H9 (cell line): ENCODE measurements at places on chromosomes 4 and X. TPM values are rescaled to one million over a fixed set of nuclear protein-coding genes. Genes with fewer than 3 reads are reported as not detected.

- DNase-seq = no peak
Observed at GRCh38 chrX:71992711-71993110, 82.1 kb downstream of the NHSL2 start.

PTPN13 gene
- total RNA-seq = 32.7 and 34.9 TPM in 2 replicates

DNA sequence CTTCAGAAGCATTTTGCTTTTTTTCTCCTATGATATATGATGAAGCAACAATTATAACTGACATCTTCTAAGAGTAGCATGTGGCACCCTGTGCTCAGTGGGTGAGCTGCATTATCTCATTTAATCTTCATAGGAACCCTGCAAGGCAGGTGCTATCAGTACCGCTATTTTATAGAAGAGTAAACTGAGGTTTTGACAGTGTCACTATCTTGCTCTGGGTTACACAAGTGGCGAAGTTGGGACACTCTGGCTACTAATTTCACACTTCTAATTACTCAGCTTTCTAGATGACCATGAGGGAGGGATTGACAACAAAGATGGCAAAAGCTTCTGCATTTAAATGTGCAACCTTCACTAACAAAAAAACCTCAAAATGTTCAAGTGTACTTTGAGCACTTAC is 76.9 kb upstream of the CAMK2D start:
- DNase-seq = no peak

AFAP1 gene
- total RNA-seq = 5.4 and 6.5 TPM in 2 replicates

DNA sequence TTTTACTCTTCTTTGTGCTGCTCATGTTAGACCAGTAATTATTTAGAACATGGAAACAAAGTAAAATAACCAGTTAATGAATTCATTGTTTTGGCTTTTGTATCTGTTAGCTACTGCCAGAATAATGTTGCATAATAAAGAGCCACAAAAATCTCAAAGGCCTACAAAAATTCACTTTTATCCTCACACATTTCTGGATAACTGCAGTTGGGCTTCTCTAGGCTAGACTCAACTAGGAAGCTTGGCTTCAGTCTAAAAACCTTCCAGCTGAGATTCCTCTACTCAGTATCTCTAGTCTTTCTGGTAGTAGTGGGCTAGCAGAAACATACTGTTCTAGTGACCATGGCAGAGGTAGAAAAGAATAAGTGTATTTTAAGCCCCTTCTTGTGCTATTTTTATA is 73.0 kb downstream of the FAT4 start:
- no peak for DNase-seq

GRCh38 chr4:147482281-147482680 is 1.4 kb downstream of the EDNRA start:
- DNase-seq = no peak

CMC4 gene
- 6.2 and 7.2 TPM in 2 replicates for total RNA-seq

VCX2 gene
- total RNA-seq = not detected in 2 replicates

DNA sequence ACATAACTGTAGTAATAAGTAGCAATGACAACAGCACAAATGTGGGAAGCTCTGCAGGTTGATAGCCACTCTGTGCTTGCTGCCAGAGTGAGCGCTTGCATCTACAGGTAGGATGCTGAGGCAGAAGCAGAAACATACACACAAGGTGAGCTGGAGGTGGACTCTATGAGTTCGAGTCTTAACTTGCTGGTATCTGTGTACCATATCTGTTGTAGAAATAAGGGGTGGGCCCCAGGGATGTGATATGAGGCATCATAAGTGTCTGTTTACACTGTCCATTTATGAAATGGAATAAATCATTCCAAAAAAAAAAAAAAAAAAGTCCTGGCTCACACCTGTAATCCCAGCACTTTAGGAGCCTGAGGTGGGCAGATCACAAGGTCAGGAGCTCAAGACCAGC is 32.8 kb upstream of the EIF4E start:
- no peak for DNase-seq

MXRA5 gene
- 0.99 and 1.0 TPM in 2 replicates for total RNA-seq

DNA sequence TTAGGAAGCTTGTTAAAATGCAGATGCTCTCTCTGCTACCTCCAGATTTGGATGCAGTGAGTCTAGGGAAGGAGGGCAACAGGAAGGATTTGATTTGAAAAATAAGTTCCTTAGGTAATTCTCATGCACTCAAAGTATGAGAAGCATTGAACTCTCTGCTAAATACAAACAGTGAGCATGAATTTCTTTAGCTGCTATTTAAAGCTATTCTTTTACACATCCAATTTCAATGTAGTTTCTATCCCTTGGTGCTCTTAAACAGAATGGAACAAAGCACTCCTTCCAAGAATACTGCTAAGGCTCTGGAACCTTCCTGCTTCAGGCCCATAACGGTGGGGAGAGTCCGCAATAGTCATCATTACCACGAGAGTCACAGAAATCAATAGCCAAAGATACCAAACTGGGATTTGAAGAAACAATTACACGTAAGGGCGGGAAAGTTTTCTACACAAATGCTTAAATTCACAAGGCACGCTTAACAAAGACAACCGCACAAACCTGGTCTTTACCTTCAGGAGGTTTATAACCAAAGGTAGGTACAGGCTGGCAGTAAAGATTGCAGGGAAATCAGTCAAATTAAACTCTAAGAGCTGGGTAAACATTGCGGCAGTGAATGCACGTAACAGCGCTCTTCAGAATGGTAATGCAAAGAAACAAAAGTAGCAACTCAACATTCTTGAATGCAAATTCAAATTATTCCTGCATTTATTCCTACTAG is 123.2 kb upstream of the NAP1L5 start:
- DNase-seq = no peak

CLCN5 gene
- 5.9 and 7.5 TPM in 2 replicates for total RNA-seq

XK gene
- 0.85 and 0.97 TPM in 2 replicates for total RNA-seq

GRCh38 chr4:155667568-155668511 is 1.2 kb downstream of the GUCY1A1 start:
- peak; percentile 46 for DNase-seq

DNA sequence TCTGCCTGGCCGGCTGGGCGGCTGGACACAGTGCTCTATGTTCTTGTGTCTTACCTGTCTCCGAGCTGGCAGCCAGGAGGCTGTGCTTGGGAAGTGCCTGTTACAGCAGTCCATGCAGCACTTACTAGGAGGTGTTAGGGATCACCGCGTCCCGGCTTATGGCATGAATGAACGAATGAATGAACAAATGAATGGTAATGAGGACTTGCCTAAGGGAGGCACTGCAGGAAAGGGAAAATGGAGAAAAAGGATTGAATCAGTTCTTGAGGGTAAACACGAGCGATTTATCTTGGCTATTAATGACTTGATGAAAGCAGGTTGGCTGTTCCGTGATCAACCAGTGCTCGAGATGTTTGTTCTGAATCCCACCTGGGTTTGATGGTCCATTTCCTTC is 31.1 kb downstream of the TBC1D14 start:
- DNase-seq = no peak

GRCh38 chrX:120677004-120677652 is 47.3 kb upstream of the C1GALT1C1 start:
- DNase-seq = no peak

DNA sequence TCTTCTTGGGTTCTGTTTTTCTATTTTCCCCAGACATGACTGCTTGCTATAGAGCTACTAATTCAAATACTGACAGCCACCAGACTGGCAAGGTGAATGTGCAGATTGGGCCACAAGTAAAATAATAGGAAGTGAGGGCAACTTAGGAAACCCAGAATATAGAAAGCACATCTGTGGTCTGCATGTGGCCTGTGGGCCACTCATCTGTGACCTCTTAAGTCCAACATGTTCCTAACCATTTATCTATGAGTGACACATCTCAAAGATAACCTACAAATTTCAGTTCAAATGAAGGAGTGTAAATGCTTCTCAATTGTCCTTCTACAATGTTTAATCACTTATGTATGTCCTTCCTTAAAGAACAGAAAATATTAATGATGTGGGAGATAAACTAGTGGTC is 128.9 kb downstream of the REELD1 start:
- no peak for DNase-seq

DNA sequence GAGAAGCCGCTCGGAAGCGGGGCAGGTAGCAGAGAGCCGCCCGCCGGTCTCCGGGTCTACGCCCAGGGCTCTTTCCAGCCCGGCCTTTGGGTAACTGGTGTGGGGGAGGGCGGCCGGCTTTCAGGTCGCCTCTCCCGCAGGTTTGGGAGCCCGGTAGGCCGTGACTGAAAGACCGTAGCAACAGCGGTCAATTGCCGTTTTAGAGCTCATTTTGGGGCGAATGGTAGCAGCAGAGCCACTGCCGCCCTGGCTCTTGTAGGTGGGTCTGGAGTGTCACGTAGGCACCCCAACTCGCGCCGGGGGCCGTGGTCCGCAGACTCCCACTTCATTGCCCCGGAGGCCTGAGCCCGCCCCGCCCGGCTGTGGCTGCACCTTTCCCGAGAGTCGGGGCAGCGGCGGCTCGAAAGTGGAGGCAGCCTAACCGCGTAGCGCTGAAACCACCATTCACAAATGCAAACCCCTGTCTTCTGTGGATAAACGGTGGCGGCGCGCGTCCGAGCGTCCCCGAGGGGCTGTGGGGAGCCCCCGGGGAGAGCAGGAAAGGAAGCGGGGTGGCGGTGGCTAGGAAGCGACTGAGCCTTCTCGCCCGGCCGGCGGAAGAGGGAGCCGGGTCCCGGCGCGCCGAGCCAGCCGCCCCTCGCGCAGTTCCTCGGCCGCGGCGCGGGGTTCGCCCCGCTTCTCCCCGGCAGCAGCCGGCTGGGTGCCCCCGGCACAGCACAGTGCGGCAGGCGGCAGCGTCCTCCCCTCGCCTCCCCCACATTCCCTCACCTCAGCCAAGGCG is 2185.1 kb upstream of the TENM3 start:
- DNase-seq = peak; percentile 62

DNA sequence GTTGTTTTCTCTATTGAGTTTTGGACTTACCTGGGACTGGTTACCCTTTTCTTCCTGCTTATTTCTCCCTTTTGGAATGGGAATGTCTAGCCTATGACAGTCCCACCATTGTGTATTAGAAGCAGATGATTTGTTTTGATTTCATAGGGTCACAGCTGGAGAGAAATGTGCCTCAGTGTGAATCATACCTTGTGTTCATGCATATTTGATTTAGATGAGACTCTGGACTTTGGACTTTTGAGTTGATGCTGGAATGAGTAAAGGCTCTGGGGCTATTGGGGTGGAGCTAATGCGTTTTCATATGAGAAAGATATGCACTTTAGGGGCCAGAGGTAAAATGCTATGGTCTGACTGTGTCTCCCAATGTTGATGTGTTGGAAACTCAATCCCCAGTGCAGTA is 30.5 kb upstream of the TEX13C start:
- DNase-seq = no peak

DNA sequence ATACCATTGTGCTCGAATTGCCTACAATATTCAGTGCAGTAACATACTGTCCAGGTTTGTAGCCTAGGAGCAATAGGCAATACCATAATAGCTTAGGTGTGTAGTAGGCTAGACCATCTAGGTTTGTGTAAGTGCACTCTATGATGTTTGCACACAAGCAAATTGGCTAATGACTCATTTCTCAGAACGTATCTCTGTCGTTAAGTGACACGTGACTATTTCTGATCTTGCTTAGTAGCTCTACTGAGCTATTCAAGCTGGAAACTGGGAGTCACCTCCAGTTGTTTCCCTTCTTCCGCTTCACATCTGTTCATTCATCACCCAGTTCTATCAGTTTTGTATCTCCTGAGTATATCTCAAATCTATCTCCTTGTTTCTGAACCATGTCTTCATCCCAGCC is 86.1 kb downstream of the HNRNPD start:
- DNase-seq = no peak

DNA sequence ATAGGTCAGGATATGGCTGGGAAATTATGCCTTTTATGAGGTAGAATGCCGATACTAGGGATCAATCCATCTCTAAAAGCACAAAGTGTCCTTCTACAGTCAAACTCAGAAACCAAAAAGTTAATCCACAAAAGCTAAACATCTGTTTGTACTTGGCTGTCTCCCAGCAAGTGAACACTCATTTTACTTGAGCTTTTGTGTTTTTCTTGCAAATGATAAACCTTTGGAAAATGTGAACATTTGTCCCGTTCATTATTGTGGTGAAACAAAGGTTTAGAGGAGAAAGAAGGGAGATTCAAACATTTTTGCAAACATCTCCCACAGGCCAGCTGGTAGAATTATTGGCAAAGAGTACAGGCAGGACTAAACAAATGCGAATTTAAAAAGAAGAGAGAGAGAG is 300.6 kb upstream of the SPANXN1 start:
- DNase-seq = no peak

DNA sequence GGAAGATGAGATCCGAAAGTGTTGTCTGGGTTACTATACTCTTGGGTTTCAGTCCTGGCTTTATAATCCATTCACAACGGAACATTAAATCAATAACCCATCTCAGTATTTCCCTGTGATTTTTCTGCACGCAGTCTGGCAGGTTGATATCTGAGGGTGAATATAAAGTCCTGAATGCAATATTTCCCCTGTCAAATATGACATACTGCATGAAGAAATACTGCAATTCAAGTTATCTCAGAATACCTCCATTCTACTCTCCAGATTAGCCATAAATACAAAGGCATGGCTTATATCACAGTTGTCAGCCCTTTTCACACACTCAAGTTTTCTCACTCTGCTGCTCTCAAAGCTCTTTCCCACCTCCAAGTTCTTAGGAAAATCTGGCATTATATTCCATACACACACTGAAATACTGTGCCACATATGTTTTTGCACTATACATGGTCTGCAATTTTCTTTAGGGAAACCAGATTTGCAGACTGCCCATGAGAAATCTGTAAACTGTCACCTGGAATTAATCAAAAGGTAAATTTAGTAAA is 64.7 kb downstream of the WDFY3 start:
- DNase-seq = no peak

DNA sequence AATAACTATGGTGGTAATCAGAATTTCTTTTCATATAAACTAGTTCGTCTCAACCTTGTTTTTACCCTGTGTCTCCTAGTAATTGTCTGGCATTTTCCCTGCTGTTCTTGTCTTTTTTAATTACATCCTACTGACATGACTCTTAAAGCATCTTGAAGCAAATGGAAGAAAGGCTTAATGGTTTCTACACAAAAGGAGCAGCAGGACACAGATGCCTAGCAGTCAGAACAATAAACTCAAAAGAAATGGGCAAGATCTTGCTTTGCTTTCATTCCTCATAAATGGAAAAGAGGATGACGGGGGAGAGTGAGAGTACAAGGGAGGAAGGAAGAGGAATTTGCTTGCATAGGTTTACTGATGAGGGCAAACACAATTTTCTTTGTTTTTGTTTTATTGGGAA is 293.2 kb upstream of the EMCN start:
- DNase-seq = no peak

DNA sequence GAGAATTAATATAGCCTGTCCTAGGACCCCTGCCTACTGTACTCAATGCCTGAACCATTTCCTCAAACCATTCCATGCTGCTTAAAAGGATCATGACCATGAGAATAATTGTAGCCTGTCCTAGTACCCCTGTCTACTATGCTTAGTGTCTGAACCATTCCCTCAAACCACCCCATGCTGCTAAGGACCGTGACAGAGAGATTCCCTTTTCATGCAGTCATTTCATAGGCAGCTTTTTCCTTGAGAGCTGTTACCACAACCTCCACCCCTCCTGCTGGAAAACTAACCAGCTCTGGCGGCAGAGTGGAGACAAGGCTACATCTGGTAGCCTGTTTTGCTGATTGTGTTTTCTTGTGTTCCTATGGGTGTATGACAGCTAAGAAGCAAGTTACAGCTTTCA is 174.9 kb upstream of the SMARCAD1 start:
- DNase-seq = peak; percentile 36

HTRA3 gene
- total RNA-seq = 2.9 and 3.0 TPM in 2 replicates

- no peak for DNase-seq
Observed at GRCh38 chr4:23023666-23024065, 330.9 kb downstream of the GBA3 start.

- DNase-seq = no peak
Observed at GRCh38 chr4:15883610-15884243, 54.8 kb downstream of the FGFBP1 start.

GRCh38 chr4:1357356-1358248 is 10.6 kb downstream of the UVSSA start:
- DNase-seq = no peak

- DNase-seq = no peak
Observed at GRCh38 chr4:16480011-16480410, 253.7 kb upstream of the TAPT1 start.
